ENCODE measurements at places on chromosomes 1 and 21.

DNA sequence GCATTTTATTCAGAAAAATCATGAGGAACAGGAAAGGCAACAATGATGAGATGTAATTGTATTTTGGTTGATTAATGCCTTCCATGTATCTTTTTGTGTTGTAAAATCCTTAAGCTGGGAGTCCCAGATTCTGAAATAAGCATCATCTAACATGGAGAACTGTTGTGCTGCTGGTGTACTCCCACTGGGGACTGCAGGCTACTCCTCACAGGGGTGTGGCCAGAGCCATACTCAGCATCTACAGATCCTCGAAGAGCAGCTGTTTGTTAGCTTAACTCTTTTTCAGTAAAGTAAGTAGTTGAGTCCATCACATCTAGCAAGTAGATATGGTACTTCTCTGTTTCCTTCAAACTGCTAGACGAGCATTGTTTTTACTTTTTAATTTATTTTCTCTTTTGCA, 358.0 kb downstream of the BRINP3 start:
- DNase-seq, result no peak

GRCh38 chr1:225410036-225410435, 17.8 kb downstream of the LBR start:
- DNase-seq, result no peak

DNA sequence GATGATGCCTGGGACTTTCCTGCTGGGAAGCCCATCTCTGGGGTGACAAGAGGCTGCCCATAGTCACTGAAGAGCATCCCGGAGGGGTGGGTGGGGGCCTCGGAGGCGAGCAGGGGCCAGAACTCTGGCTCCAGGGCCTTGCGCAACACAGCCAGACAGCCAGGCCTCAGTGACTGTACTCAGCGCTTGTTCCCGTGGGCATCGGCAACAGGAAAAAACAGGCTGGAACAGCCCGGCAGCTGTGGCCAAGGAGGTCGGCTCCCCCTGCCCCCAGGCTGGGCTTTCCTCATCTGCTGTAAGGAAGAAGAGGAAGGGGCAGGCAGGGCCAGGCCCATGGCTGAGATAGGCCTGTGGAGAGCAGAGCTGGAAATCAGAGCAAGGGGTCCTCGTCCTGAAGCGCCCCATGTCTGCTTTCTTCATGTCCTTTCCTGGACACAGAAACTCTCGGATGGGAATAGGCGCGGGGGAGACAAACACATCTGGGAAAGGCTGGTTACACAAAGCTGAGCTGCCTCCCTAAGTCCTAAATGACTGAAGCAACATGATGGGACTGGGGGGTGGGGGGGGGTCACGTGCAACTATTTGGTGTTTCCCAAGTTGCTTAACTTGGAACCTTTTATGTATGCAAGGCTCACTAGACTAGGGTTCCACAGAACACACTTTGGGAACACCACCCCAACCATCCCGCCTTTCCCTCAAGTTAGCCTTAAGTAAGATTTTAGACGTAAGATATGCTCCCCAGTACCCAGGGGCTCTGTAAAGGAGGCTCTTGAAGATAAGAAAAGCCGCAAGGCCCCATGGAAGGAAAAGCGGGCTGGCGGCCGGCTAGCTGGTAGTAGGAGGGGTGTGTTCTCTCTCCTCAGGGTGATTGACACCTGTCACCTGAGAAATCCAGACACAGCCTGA, 30.7 kb downstream of the HSPG2 start:
- DNase-seq, result no peak

DNA sequence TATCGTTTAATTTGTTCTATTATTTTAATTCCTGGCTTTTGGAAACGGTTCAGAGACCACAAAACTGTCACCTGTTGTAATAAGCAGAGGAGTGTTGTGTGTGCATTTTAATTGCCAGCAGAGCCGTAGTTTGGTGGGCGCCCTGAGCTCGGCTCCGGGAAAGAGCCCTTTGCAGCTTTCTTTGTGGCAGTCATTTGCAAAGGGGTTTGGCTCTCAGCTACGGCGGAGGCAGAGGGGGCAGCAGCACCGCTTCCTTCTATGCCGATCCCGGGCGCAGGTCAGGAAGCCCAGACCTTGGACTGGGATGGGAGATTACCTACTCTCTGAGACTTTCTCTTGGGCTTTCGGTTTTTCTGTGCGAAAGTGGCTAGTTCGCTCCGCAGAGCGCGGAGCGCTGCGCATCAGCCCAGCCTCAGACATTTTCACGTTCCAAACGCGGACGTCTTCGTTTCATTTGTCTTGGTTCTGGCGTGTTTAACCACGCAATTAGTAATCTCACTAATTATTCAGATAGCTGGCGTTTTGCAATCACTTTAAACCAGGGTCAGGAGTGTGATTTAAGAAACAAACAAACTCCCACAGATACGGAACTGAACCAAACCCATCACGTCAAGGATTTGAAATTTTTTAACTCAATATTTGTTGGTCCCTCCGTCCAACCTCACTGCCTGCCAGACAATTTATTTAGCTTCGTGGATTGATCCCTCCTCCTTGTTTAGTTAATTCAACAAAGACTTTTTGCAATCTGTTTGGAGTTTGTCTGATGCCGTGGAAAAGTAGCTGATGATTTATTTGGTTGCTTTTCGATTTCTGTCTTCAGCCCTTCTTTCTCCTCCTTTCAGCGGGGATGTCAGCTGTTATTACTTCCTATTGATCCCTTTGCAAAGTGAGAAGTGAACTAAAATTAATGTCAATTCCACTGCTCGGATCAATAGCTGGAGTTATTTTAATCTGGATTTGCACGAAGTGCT, 3.9 kb downstream of the RNF220 start:
- DNase-seq, result no peak

- DNase-seq, result peak; percentile 60
Observed at GRCh38 chr1:168603501-168604110, 27.2 kb downstream of the XCL1 start.

DNA sequence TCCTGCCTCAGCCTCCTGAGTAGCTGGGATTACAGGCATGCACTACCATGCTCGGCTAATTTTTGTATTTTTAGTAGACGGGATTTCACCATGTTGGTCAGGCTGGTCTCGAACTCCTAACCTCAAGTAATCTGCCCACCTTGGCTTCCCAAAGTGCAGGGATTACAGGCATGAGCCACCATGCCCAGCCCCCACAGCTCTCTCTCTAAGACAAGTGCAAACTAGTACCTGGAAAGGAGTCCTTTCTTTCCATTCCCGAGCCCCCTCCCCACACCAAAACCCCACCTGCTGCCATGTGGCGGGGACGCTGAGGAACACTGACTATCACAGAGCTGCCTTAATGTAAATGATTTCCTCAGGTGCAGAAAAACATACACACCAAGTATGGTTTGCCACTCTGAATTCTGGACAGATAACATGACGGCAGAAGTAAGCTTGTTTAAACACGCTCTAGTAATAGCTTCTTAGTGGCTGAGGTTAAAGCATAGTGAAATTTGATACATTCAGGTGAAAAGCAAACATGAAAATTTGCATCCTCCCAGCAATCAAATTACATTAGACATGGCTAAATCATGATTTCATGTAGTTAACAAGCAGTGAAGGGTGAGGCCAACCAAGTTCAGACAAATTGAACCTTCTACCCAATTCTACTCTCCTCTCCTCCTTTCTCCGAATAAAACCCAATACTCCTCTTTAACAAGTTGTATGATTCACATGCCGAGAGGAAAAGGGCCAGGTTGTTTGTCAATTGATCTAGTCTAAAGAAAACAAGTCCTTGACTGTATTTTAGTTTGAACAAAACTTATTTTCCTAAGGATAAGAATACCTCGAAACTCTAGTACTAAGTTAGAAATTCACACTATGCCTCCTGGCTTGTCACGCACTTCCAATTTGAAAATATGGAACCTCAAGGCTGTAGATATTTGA, 19.8 kb downstream of the ERRFI1 start:
- no peak for DNase-seq

DNA sequence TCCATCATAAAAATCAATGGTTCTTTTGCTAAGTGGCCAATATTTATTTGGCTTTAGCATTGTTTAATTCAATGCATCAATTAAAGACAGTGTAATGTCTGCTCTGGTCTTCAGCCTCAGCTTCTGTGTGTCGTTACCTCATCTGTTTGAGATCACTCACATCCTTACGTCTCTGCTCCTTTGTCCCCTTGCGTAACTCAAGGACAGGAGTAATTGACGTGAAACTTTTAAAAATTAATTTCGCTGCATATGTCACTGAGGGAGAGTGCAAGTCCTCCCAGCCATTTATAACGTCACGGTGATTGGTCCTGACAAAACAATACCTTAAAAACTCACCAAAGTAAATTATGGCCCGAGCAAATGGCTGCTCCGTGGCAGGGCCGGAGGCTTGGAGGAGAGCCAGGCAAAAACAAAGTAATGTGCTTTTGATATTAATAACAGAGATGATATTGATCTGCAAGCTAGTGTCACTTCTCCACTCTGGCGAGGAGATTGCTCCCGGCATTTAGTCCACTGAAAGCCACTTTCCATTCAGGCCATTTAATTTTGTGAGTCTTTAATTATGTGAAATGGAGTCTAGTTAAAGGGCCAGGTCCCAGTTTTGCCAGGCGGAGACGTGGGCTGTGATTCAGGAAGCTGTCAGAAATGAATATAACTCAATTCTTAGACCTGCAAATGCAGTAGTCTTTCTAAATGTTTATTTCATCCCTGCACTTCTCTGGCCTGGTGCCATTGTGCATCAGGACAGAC, 150.9 kb upstream of the POU3F1 start:
- DNase-seq, result no peak

DNA sequence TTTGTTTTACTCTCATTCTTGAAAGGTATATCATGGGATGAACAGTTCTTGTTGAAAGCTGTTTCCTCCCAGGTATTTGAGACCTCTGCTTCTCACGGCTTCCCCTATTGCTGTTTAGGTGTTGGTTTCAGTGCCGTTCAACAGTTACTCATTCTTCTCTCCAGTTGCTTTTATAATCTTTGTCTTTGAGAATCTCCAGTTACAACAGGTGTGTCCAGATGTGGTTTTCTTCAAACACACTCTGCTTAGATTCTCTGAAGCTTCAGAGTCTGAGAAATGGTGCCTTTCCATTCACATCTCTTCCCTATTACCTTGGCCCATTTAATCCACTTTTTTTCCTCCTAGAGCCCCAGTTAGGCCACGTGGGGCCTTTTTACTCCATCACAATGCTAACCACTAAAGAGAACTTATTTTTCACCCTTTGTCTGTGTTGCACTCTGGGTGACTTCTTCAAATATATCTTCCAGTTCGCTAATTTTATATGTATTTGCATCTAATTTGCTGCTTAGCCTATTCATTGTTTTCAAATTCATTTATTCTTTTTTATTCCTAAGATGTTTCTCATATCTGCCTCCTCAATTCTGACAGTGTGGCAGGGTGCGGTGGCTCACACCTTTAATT, 46.7 kb upstream of the SLC19A1 start:
- DNase-seq, result no peak

DNA sequence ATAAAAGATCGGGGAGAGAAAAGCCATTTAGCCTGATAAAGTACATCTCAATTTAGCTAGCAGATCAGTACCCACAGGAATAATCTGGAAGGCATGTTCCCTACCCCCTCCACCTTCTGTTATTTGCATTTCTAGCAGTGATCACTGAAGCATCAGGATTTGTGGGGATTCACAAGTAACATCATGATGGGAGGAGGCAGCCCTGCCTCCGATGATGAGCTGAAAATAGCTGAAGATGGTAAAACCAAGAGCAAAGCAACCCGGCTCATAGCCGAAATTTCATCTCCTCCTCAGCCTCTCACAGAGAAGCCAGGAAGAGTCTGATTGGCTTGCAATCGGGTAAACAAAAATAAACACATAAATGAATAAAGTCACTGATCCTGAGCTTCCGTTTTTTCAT, 2.4 kb downstream of the CCSAP start:
- DNase-seq, result no peak

DNA sequence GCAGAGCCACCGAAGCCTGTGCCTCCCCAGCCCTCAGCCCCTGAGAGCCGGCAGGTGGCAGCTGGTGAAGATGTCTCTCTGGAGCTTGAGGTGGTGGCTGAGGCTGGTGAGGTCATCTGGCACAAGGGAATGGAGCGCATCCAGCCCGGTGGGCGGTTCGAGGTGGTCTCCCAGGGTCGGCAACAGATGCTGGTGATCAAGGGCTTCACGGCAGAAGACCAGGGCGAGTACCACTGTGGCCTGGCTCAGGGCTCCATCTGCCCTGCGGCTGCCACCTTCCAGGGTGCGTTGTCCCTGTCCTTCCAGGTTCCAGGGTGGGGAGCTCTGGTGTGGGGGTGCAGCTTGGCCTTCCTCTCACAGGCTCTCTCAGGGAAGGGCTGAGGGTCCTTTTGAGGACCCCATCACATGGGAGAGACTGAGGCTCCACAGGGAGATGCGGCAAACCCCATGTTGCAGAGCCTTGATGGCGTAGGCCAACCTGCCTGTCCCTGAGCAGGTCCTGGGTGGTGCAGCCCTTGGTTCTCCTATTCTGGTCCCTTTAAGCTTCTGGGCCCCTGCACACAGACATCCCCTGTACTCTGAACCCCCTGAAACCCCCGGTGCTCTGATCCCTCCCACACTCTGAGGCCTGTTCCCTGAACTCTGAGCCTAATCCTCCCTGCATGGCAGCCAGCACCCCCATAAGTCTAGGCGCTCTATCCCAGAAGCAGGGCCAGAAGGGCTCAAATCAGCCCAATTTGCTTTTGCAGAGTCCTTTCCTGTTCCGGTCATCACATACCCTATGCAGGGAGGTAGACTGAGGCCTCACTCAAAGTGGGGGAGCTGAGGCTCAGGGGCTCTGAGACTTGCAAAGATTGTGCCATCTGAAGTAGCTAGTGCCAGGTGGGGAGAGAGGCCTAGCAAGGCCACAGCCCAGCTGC, 88.5 kb downstream of the TRIM11 start:
- DNase-seq, result no peak

GRCh38 chr1:164563721-164564360, 4.9 kb downstream of the PBX1 start:
- DNase-seq, result no peak

DNA sequence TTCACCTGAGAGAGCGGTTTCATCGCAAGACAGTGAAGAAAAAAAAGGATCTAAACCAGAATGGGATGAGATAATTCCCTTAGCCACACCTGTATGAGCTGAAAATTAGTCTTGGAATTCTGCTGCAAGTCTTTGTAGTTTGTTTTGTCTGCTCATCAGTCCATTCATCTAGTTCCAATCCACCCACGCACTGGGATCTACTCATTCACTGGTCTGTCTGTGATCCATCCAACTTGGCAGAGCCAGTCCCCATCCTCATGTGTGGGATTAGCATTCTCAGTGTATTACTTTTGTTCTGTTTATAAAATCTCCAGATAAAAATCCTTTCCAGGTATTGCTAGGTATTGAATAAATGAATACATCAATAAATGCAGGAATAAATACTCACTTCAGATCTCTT, 266.5 kb upstream of the USP24 start:
- DNase-seq, result no peak
